ENCODE measurements at places on chromosomes 6 and 20.

GRCh38 chr6:35185302-35185681, 28.5 kb upstream of the SCUBE3 start:
- no peak for DNase-seq

GRCh38 chr6:3746119-3746691, 5.3 kb downstream of the PXDC1 start:
- no peak for DNase-seq

GRCh38 chr20:16810216-16810615, 62.1 kb downstream of the OTOR start:
- no peak for DNase-seq

- no peak for DNase-seq
Observed at GRCh38 chr6:108562503-108562993, 1.8 kb downstream of the FOXO3 start.

DNA sequence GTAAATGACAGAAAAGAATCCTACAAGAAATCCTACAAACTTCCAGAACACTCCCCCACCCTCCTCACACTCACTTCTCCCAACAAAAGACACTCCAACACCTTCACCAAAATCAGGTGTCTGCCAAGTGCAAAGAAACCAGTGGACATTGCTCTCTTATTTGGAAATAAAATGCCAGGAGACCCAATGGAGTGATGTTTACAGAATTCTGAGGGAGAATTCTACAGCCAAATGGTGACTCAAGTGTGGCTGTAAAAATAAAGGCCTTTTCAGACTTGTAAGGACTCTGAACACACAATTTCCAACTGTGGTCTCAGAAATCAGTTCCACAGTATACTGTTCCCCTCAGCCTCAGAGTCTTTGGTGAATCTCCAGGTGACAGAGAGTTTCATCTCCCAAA, 109.6 kb upstream of the CARMIL1 start:
- DNase-seq, result no peak

DNA sequence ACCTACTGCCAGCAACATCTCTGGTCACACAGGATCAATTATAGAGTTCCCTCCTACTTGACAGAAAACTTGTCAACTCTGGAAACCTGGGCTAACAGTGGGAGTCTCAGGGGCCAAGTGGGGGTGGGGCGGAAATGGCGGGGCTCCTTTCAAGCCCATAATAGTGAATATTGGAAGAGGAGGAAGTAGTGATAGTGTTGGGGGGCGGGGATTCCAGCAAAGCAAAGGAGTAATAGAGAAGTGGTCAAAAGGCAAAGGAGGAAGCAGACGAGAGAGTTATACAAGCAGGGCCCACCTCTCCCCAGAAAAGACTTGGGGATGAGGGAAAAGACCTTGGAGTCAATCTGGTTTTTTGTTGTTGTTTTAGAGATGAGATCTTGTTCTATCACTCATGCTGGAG, 2.1 kb downstream of the DEF6 start:
- no peak for DNase-seq

- DNase-seq, result no peak
Observed at GRCh38 chr20:13684566-13685222, 46.0 kb upstream of the TASP1 start.

DNA sequence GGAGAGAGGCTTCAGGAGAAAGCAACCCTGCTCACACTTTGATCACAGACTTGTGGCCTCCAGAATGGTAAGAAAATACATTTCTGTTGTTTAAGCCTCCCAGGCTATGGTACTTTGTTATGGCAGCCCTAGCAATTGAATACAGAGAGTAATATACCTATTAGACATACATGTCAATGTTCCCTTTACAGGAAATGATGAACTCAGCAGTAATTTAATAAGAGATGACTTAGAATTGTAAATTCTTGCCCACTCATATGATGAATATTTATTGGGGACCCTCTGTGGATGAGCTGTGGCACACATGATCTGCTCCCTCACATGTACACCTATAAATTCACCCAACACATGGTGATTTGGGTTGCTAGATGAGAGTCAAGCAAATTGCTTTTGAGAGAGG, 20.4 kb upstream of the FOXA2 start:
- DNase-seq, result no peak

GRCh38 chr20:41028359-41029149, at the start of gene TOP1:
TOP1 (plus strand) TSS chr20:41028822; CDS start chr20:41029068, 246 bp downstream.
- DNase-seq, result peak; percentile 99

- no peak for DNase-seq
Observed at GRCh38 chr6:120671519-120671918, 662.8 kb downstream of the TBC1D32 start.

DNA sequence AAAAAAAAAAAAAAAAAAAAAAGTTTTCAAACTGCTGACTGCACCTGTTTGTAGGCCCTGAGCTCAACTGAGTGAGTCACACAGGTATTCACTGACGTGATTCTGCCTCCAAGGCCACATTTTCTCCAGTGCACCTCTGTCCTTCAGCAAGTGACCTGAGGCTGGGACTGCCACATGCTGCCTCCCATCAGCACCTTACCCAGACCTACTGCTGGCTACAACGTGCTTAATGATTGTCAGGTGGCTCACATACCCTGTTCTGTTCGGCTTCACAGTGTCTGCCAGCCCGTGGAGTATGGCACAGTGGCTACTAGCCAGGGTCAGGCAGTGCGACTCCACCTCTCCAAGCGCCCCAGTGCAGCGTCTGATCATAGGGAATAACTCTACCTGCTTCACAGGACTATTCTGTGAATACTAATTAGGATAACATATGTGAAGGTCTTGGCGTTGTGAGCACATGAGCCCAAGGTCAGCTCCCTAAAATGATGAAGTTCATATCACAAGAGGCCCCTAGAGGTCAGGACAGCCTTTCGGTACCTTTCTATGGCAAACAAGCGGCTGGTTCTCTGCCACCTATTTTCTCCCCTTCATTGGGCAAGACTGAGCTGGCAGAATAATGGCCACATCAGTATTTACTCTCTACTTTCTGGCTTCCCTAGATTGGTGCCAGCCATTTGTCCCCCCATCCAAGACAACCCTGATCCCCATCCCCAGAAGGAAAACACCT, 28.1 kb downstream of the RIPOR3 start:
- DNase-seq, result no peak

DNA sequence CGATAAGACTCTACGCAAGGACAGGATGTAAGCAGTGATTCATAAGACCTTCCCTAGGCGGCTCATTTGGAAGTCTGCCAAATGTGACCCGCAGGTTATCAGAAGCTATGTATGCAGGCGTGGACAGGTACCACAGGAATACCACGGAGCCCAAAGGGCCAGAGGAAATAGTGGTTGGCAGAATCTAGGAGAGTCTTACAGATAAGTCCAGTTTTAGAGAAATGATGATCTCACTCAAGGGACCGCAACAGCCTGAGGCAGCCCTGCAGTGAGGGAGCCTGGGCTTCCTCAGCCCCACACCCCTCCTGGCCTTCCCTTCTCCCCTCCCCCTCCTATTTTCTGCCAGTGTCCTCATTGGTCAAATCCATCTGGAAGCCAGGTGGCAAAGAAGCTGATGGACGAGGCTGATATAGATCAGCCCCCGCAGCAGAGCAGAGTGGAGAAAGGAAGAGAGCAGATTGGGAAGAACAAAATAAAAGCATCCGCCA, 110.6 kb downstream of the FNDC1 start:
- DNase-seq, result no peak

- DNase-seq, result no peak
Observed at GRCh38 chr6:67698534-67698933, 936.5 kb upstream of the ADGRB3 start.

- no peak for DNase-seq
Observed at GRCh38 chr20:59146780-59147565, 16.6 kb upstream of the ZNF831 start.

- DNase-seq, result no peak
Observed at GRCh38 chr20:11091511-11091910, 417.7 kb upstream of the JAG1 start.

DNA sequence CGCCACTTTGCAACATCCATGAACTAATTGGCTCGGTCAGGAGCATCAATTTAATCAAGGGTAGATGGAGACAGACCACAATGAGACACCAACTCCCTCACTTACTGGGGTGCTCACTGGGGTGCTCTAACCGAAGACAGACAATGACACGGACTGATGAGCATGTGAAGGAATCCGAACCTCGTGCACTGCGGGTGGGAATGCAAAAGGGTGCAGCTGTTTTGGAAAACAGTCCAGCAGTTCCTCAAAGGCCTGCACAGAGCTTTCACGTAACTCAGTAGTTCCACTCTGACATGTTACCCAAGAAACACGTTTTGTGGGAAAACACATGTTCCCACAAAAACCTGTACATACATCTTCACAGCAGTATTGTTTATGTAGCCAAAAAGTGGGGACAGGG, 26.8 kb downstream of the ANKRD60 start:
- DNase-seq, result no peak

GRCh38 chr20:54494303-54495006, 19.1 kb downstream of the DOK5 start:
- no peak for DNase-seq

GRCh38 chr20:46558511-46558959, 8.1 kb upstream of the OCSTAMP start:
- no peak for DNase-seq

GRCh38 chr6:81075974-81076373, 676.5 kb downstream of the TENT5A start:
- DNase-seq, result no peak

- no peak for DNase-seq
Observed at GRCh38 chr6:89501222-89501621, 68.3 kb downstream of the ANKRD6 start.

DNA sequence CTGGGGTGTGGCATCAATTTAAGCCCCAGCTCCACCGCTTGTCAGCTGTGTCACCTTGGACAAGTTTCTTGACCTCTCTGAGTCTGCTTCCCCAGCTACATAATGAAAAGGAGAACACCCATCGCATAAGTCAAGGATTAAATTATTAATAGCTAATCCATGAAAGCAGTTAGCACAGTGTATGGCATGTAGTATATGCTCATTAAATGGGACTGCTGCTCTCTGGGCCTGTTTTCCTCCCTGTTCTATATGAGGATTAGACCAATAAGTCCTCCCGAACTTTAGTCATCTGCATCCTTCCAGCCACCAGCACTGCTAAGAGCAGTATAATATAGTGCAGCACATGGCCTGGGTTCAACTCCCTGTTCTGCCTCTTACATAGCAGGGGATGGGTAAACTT, 19.7 kb downstream of the ETV7 start:
- DNase-seq, result no peak

DNA sequence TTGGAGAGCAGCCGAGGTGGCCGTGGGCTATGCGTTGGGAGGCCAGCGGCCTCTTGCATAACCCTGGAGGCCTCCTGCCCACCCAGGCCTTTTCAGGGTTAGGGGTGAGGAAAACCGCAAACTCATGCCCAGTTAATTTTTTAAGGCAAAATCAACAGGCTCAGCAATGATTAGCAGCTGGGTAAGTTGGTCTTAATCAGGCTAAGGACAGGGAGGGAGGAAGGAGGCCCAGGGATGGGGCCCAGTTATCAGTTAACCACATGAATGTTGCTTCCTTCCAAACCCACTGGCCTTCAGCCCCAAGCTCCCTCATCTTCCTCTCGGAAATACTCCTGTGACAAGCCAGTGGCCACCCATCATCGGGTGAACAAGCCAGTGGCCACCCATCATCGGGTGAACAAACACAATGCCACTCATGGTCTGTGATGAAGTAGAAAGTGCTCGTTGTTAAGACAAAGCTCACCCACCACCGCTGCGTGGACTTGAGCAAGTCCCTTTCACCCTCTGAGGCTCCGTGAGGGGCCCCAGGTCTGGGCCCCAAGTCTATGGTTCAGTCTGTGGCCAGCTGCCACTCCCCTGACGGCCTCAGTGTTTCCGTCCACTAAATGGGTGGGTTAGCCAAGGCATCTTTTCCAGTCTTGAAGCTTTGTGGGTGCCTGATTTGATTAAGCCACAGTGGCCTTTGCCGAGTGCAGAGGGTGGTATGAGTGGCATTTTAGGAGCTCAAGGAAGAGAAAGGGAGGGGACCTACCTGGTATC, 39.4 kb downstream of the HNF4A start:
- DNase-seq, result no peak

DNA sequence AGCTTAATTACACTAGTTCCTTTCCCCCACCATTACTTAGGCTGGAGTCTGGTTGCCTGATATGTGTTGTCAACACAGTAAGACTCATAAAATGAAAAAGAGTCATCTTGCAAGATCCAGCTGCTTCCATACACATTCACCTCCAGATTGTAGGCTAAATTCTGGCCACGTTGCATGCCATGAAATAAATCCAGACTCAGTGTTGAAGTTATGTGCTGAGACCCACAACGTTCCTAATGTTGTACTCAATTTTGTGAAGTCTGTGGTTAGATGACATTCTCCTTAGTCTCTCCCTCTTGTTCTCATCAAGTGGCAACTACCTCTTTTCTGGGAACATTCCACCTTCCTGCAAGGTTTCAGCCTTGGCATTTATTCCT, 212.3 kb downstream of the LMBRD1 start:
- DNase-seq, result no peak

GRCh38 chr6:156410649-156411048, 366.5 kb upstream of the ARID1B start:
- DNase-seq, result no peak

- DNase-seq, result no peak
Observed at GRCh38 chr20:35985806-35986205, 17.4 kb downstream of the CNBD2 start.

- DNase-seq, result no peak
Observed at GRCh38 chr20:48600470-48600945, 227.3 kb downstream of the PREX1 start.

- DNase-seq, result no peak
Observed at GRCh38 chr6:11609324-11610071, 71.9 kb downstream of the TMEM170B start.

GRCh38 chr6:19325335-19325789, 511.8 kb upstream of the ID4 start:
- no peak for DNase-seq

DNA sequence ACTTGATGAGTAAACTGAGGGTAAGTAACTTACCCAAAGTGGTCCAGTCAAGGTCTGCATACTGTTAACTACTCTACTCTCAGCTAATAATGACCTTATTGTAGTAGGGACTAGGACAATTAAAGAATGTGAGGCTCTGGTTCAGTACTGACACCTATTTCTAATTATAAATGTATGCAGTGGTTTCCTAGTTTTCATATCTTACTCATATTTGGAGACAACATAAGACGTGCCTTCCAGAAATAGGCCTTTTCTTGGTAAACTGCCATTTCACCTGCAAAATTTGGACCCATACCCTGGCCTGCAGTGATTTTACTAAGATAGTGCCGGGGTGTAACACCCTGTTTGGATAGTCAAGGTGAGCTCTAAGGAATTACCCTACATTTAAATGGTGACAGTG, 24.7 kb downstream of the GJA1 start:
- no peak for DNase-seq

DNA sequence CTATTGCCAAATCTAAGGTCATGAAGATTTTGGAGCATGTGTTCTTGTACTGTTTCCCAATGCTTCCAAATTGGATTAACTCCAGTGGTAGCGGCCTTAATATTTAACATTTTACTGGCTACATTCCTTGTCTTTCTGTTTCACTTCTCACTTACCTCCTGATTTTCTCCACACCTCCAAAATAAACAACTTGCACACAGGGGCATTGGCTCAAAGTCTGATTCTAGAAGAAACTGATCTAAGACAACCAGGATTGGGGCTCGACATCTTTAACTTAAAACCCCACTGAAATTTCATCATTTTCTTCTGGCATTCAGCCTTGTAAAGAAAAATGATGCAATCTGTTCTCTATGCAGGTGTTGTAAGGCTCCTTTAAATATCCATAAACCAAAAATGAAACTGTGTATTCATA, 557.9 kb upstream of the ID4 start:
- no peak for DNase-seq

- DNase-seq, result no peak
Observed at GRCh38 chr6:38091613-38092012, 272.1 kb downstream of the ZFAND3 start.

All from stimulated activated CD8-positive, alpha-beta memory T cell treated with anti-CD3 and anti-CD28 coated beads, Interleukin-4, amount 100 ng/mL, for 1 hour (primary cell).